Myometrial cell (primary cell): ENCODE measurements at places on chromosomes 6 and 20. TPM values are rescaled to one million over a fixed set of nuclear protein-coding genes. Genes with fewer than 3 reads are reported as not detected.

Gene BPIFB2
- not detected in 2 replicates for total RNA-seq

Gene THBS2
- 483 and 502 TPM in 2 replicates for total RNA-seq

Gene EMILIN3
- under 0.01 TPM in 2 replicates for total RNA-seq

Gene HLA-DRB1
- not detected in 2 replicates for total RNA-seq

Gene TBX18
- 6.3 and 18.4 TPM in 2 replicates for total RNA-seq

Gene KIF6
- total RNA-seq: 0.89 and 1.4 TPM in 2 replicates

Gene ALDH8A1
- total RNA-seq: 1.6 TPM in 1 of 2 replicates, not detected in the other

Gene FUT9
- total RNA-seq: not detected in 2 replicates

Gene YTHDF1
- total RNA-seq: 15.6 and 19.8 TPM in 2 replicates

Gene PPP1R3D
- 3.5 TPM in 2 replicates for total RNA-seq

Gene HLA-DRB5
- total RNA-seq: not detected in 2 replicates

Gene RSPH4A
- under 0.01 TPM in 1 of 2 replicates, not detected in the other for total RNA-seq

Gene MOG
- total RNA-seq: not detected in 2 replicates

Gene DDX43
- 0.58 TPM in 1 of 2 replicates, not detected in the other for total RNA-seq

Gene SPTLC3
- total RNA-seq: 2.1 and 4.9 TPM in 2 replicates

Gene VIP
- not detected in 2 replicates for total RNA-seq

Gene GPLD1
- total RNA-seq: under 0.01 TPM in 1 of 2 replicates, not detected in the other

Gene NRSN1
- not detected in 2 replicates for total RNA-seq

Gene TFAP2A
- total RNA-seq: not detected in 2 replicates

Gene GNAS-AS1
- total RNA-seq: 0.53 TPM in 1 of 2 replicates, not detected in the other

Gene MUC22
- not detected in 2 replicates for total RNA-seq

Gene GLP1R
- not detected in 2 replicates for total RNA-seq

Gene TNFRSF6B
- 250 and 261 TPM in 2 replicates for total RNA-seq

Gene SLC25A27
- total RNA-seq: 1.2 TPM in 1 of 2 replicates, not detected in the other

Gene ZNF334
- 0.58 and 1.4 TPM in 2 replicates for total RNA-seq

Gene EYA4
- total RNA-seq: 2.9 and 5.7 TPM in 2 replicates
